Dermis microvascular lymphatic vessel endothelial cell (primary cell): ENCODE measurements at places on chromosomes 3 and 15. TPM values are rescaled to one million over a fixed set of nuclear protein-coding genes. Genes with fewer than 3 reads are reported as not detected.

Gene EFL1
- total RNA-seq: 14.4 and 19.8 TPM in 2 replicates

Gene GOLGA6C
- under 0.01 TPM in 1 of 2 replicates, not detected in the other for total RNA-seq

Gene SAMMSON
- not detected in 2 replicates for total RNA-seq

Gene TGM5
- not detected in 2 replicates for total RNA-seq

Gene GAP43
- total RNA-seq: not detected in 2 replicates

Gene WDR72
- not detected in 2 replicates for total RNA-seq

Gene RAB43
- 55.6 and 95.2 TPM in 2 replicates for total RNA-seq

Gene PLS1
- total RNA-seq: 0.38 and 1.2 TPM in 2 replicates

Gene MYZAP
- 37.2 and 45.7 TPM in 2 replicates for total RNA-seq

Gene RPL14
- 332 and 363 TPM in 2 replicates for total RNA-seq

Gene IL5RA
- total RNA-seq: not detected in 2 replicates

Gene LRTM1
- not detected in 2 replicates for total RNA-seq

Gene GOLGA8R
- total RNA-seq: 0.25 and 0.26 TPM in 2 replicates

Gene ITIH3
- 0.64 and 1.1 TPM in 2 replicates for total RNA-seq

Gene ROPN1
- total RNA-seq: not detected in 2 replicates

Gene GRM2
- total RNA-seq: under 0.01 TPM in 2 replicates

Gene GYG1
- total RNA-seq: 37.4 and 40.5 TPM in 2 replicates

Gene ATP10A
- total RNA-seq: under 0.01 TPM in 1 of 2 replicates, not detected in the other

Gene GPR156
- total RNA-seq: under 0.01 TPM in 2 replicates

Gene NRG4
- total RNA-seq: not detected in 2 replicates

Gene MST1R
- total RNA-seq: 0.13 TPM in 2 replicates

Gene TERC
- total RNA-seq: 34.3 and 103 TPM in 2 replicates

Gene DPPA4
- not detected in 2 replicates for total RNA-seq

Gene PIERCE2
- 0.89 and 1.0 TPM in 2 replicates for total RNA-seq

Gene TRPC1
- 4.0 and 5.2 TPM in 2 replicates for total RNA-seq

Gene GP5
- 0.13 TPM in 2 replicates for total RNA-seq

Gene PTPRG
- 6.7 and 8.6 TPM in 2 replicates for total RNA-seq

Gene CTDSPL
- total RNA-seq: 102 and 134 TPM in 2 replicates

Gene OR5K2
- not detected in 2 replicates for total RNA-seq

Gene CLSTN2
- total RNA-seq: under 0.01 and 0.13 TPM in 2 replicates

Gene SPINT1
- total RNA-seq: 0.90 and 1.1 TPM in 2 replicates

Gene EXOG
- total RNA-seq: 6.4 and 6.7 TPM in 2 replicates

Gene WNT5A
- total RNA-seq: 0.77 and 5.8 TPM in 2 replicates

Gene GLCE
- 45.3 and 68.7 TPM in 2 replicates for total RNA-seq

Gene CMC1
- total RNA-seq: 2.1 and 2.8 TPM in 2 replicates

Gene SPATA16
- total RNA-seq: not detected in 2 replicates

Gene CIDEC
- total RNA-seq: not detected in 2 replicates

Gene NR2F2
- total RNA-seq: 13.6 and 33.5 TPM in 2 replicates

Gene HHATL
- not detected in 2 replicates for total RNA-seq

Gene IGSF11
- under 0.01 and 0.13 TPM in 2 replicates for total RNA-seq

Gene SEMA5B
- total RNA-seq: under 0.01 and 0.13 TPM in 2 replicates

Gene LHFPL4
- total RNA-seq: under 0.01 TPM in 2 replicates

Gene P3H2
- 13.7 and 24.0 TPM in 2 replicates for total RNA-seq

Gene ANKRD63
- total RNA-seq: not detected in 2 replicates

Gene GMPPB
- total RNA-seq: 20.9 and 28.2 TPM in 2 replicates

Gene IDH3A
- 20.3 and 22.1 TPM in 2 replicates for total RNA-seq

Gene WDR93
- under 0.01 TPM in 1 of 2 replicates, not detected in the other for total RNA-seq

Gene OXTR
- 0.13 and 1.3 TPM in 2 replicates for total RNA-seq

Gene SHC4
- total RNA-seq: 0.25 and 0.51 TPM in 2 replicates

Gene CASR
- not detected in 2 replicates for total RNA-seq

Gene MEIS2
- 6.3 and 15.0 TPM in 2 replicates for total RNA-seq

Gene PYDC2
- total RNA-seq: not detected in 2 replicates

Gene CNBP
- total RNA-seq: 238 and 273 TPM in 2 replicates

Gene GMNC
- total RNA-seq: not detected in 2 replicates
